ENCODE measurements at places on chromosomes 11 and 22.

GRCh38 chr11:72309641-72310040, 65.7 kb upstream of the PHOX2A start:
- DNase-seq: no peak

DNA sequence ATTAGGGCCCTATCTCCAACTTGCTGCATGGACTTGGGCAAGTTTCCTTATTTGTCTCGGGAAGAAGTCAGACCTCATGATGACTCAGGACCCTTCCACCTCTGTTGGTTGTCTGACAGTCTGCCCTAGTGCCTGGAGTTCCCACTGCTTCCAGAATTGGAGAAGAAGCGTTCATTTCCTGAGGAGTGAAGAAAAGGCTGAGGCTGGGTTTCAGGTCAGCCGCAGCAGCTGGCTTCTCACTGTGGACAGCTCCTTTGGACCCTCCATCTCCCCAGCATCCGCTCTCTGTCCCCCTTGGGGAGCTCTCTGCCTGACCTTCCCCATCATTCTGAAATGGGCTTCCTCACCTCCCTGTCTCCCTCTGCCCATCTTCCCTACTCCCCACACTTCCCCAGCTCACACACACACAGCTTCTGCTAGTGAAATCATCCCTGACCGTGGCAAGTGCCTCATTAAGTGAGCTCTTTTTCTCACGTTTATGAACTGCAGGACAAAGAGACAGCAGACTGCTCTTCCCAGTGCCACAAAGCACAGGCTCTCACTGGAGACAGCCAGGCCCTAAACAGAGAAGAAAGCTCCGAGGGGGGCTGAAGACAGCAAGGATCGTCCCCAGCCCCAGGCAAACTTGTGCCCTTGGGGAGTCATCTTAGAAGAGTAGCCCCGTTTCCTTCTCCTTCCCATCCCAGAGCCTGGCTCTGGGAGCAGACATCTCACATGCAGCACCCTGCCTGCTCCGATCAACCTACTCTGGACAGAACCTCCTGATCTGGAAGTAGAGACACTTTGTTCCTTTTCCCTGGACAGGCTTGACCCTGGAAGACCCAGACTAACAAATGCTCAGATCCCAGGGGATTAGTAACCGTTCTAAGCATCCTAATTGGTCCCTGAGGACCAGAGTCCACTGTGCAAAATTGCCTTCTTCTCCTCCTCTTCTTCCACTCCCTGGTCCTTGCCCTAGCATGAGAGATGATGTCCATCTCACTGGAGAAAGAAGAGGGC, 157.9 kb downstream of the FEZ1 start:
- peak; percentile 30 for DNase-seq

- peak; percentile 86 for DNase-seq
Observed at GRCh38 chr11:67288452-67289225, 464 bp upstream of the ANKRD13D start.

GRCh38 chr11:114774599-114775361, 96.5 kb downstream of the NXPE2 start:
- DNase-seq: peak; percentile 32

GRCh38 chr11:105152021-105152512, 12.5 kb upstream of the CARD18 start:
- peak; percentile 27 for DNase-seq

- DNase-seq: no peak
Observed at GRCh38 chr11:57604296-57605027, 7.0 kb downstream of the SERPING1 start.

GRCh38 chr22:44691796-44692661, 10.0 kb upstream of the PRR5 start:
- DNase-seq: no peak

DNA sequence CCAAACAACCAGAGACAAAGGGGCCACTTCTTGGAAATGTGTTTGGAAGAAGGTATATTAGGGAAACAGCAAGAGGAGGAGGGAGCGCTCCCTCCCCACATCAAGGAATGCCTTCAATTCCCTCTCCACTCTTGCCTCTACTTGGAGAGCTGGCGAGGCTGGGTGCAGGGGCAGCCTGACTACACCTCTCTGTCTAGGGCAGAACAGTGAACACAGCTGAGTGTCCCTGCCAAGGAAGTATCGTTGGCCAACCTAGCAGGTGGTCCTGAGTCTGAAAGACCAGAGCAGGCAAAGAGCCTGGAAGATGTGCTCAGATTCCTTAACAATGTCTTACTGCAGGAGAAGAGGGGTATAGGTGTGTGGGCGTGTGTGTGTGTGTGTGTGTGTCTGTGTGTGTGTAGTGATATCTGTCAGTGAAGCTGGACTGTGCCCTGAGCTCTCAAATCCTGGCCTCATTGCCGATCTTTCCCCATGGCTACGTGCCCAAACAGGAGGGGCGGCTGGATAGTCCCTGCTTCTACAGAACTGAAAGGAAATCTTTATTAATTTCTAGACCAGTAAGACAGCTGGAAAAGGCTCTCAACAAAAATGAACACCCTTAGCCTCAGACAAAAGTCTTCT, 46.8 kb downstream of the PAMR1 start:
- no peak for DNase-seq

- DNase-seq: no peak
Observed at GRCh38 chr22:40758390-40758789, 60.8 kb downstream of the SLC25A17 start.

DNA sequence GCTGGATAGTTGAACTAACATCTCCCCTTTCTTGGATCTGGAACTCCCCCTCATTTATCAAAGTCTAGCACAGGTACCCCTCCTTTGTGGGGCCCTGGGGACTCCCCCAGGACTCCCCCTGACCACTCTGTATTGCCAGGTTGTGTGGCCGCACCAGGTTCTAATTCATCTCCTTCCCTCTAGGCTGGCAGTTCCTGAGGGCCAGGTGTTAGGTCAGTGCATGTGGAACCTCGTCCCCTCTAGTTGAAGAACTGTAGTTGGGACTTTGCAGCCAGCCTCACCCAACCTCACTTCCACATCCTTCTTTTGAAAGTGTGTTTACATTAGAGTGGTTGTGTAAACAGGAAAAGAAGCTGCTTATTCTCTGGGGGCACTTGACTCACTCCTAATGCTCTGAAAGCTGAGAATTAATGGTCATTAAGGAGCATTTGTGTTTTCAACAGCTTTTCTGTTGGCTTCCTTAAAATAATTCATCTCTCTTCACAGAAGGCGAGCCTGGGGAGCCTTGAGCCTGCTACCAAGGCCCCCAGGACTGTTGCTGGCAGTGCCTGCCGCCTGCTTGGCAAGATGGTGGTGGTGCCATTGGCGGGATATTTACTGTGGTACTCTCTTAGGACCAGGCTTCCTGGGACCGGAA, 11.8 kb downstream of the UPB1 start:
- DNase-seq: peak; percentile 61

- no peak for DNase-seq
Observed at GRCh38 chr11:34242037-34242625, 115.7 kb downstream of the ABTB2 start.

- peak; percentile 28 for DNase-seq
Observed at GRCh38 chr11:63999349-64000025, 13.2 kb downstream of the OTUB1 start.

GRCh38 chr11:2309251-2310072, 7.6 kb downstream of the TSPAN32 start:
- DNase-seq: no peak

DNA sequence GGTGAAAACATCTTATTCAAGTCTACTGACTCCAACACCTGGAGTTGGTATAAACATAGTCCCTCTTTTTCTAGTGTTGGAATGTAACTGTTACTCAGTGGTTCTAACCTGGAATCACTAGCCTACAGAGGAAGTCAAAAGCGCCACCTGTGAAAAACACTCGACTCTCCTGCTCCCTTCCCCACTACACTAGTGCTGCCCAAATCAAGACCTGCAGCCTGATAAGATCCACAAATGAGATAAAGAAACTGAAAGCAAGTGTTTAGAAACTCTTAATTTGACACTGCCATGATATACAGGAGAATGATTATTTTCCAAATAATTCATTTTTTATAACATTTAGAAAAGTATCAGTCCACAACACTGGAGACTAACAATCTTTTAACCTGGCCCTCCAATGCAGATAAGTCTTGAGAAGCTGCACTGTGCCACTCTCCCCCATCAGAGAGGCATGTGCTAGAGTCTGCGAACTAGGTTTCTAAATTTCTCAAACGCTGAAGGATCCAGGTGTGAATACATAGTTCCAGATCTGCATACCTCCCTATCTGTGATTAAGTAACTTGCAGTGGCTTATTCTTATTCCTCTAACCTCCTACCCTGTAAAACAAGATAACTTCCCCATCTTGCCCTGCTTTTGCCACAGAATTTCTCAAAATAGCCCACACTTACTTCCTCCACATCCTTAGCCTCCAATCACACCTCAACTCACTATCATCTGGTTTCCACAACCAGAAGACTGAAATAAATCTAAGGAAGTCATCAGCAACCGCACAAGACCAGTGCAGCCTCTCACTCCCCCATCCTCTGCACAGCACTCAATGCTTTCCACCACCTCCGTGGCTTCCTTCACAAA, 88.1 kb downstream of the RRAS2 start:
- no peak for DNase-seq

- DNase-seq: no peak
Observed at GRCh38 chr22:33400061-33400840, 342.1 kb upstream of the SYN3 start.

- no peak for DNase-seq
Observed at GRCh38 chr11:123527526-123527925, 97.5 kb downstream of the GRAMD1B start.

DNA sequence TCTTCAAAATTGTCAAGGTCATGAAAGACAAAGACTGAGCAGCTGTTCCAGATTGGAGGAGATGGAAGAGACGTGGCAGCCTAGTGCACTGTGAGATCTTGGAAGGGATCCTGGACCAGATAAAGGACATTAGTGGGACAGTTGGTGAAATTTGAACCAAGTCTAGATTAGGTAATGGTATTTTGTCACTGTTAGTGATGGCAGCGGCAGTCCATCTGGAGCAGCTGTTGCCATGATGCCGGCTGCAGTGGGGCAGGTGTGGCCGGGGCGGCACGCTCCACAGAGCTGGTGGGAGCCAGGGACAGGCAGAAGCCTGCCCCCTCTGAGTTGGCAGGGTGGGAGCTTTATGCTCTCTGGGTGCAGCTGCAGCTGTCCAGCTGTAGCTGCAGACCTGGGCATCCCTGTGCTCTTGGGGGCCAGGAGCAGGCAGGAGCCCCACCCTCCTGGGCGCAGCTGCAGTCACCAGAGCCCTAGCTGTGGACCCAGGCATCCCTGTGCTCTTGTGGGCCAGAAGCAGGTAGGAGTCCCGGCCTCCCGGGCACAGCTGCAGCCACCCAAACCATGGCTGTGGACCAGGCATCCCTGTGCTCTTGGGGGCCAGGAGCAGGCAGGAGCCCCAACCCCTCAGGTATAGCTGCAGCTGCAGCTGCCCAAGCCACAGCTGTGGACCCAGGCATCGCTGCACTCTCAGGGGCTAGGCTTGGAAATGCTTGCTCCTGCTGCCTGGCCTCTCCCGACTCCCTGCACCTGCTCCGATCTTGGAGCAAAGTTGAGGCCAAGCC, 20.7 kb downstream of the DIXDC1 start:
- DNase-seq: no peak

- DNase-seq: no peak
Observed at GRCh38 chr11:66864172-66864901, 7.5 kb downstream of the LRFN4 start.

DNA sequence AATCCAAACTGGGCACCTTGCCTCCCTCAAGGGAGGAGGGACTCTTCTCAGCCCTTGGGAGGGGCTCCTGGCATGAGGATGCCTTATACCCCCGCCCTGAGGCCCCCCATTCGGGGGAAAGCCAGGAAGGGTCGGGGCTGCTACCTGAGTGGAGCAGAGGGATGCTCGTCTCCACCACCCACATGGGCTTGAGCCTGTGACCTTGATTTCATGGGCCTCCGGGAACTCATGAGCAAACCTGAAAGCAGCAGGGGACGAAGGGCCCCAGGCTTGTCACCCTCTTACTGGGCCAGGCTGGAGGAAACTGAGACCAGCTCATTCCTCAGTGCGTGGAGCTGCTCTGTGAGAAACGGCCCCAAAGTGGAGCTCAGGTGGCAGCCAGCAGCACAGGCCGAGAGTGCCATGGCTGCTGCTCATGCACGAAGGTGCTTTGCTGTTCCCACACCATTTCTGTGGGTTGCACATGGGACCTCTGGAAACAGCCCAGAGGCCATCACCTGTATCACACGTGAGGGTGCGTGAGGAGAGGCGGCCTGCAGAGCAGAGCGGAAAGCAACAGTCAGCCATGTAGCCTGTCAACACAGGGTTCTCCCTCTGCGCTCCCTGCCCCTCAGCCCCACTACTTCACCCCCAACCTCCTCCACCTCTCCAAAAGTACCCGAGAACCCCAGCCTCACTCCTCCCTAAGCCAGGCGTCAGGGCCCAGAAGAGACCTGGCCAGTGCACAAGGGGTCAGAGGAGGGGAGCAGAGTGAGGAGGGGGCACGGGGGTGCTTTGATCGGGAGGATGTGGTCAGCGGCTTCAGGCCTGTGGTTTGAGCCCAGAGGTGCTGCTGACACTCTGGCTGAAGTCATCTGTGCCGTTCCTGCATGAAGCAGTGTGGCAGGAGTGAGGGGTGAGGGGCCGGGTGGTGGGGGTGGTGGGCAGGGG, 14.1 kb upstream of the IL2RB start:
- DNase-seq: no peak

- no peak for DNase-seq
Observed at GRCh38 chr22:45579806-45580725, 77.4 kb downstream of the FBLN1 start.
